ENCODE measurements at places on chromosomes 5 and 9. TPM values are rescaled to one million over a fixed set of nuclear protein-coding genes. Genes with fewer than 3 reads are reported as not detected.

C9orf50 gene
- total RNA-seq: not detected

RASGEF1C gene
- total RNA-seq: 5.7 TPM

FBXW2 gene
- 20.4 TPM for total RNA-seq

RAB3C gene
- total RNA-seq: 0.52 TPM

CCL21 gene
- total RNA-seq: 15.7 TPM

BTNL8 gene
- not detected for total RNA-seq

GABBR2 gene
- under 0.01 TPM for total RNA-seq

HAUS6 gene
- total RNA-seq: 10.4 TPM

ADAMTS6 gene
- 2.6 TPM for total RNA-seq

SNX30 gene
- total RNA-seq: 8.9 TPM

TRIM14 gene
- total RNA-seq: 1.0 TPM

ACTBL2 gene
- total RNA-seq: not detected

LURAP1L gene
- total RNA-seq: 14.1 TPM

OTP gene
- total RNA-seq: not detected

CCDC192 gene
- total RNA-seq: not detected

RGS14 gene
- 12.5 TPM for total RNA-seq

CNTFR gene
- total RNA-seq: 3.1 TPM

FAM221B gene
- not detected for total RNA-seq

MRPS30 gene
- total RNA-seq: 64.7 TPM

Data from skeletal muscle tissue (tissue), 5 donors.